ENCODE measurements at places on chromosomes 7 and 10. TPM values are rescaled to one million over a fixed set of nuclear protein-coding genes. Genes with fewer than 3 reads are reported as not detected.

DNA sequence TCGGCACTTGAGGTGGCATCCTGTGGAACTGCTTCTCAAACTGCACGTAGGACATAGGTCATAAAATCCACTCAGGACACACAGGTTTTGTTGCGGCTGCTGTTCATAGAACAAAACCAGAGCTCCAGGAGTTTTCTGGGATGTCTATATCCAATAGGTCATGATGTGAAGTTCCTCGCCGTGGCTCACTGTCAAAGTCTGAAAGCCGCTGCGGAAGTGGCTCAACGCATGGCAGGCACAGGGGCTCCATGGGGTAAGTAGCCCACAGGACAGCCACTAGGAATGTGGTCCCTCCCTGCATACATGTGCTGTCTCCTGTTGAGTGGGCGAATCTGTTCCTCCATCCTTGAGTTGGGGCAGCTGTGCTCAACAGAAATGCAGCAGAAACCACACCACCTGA, 72.2 kb downstream of the PRKAG2 start:
- H3K27me3 ChIP-seq, result no peaks in the 10 kb centered on the region
- H3K4me1 ChIP-seq, result peaks cover 5% of the 10 kb centered on the region
- H3K4me3 ChIP-seq, result no peak overlapping the region
- H3K36me3 ChIP-seq, result no peaks in the 10 kb centered on the region
- no peak for DNase-seq
- H3K27ac ChIP-seq, result no peak overlapping the region

- no peaks in the 10 kb centered on the region for H3K36me3 ChIP-seq
- H3K27ac ChIP-seq, result no peak overlapping the region
- no peak for DNase-seq
- H3K4me1 ChIP-seq, result no peaks in the 10 kb centered on the region
- H3K4me3 ChIP-seq, result no peak overlapping the region
These were observed 51.1 kb upstream of the MEOX2 start for GRCh38 chr7:15737601-15738000.

GRCh38 chr7:3301831-3302618, 973 bp downstream of the SDK1 start:
- H3K27ac ChIP-seq, result no peak overlapping the region
- H3K27me3 ChIP-seq, result peaks cover 64% of the 10 kb centered on the region
- no peaks in the 10 kb centered on the region for H3K36me3 ChIP-seq
- peaks cover 18% of the 10 kb centered on the region for H3K4me1 ChIP-seq

The FOXP2 gene
- not detected for total RNA-seq

The GSAP gene
- total RNA-seq, result 4.9 TPM

The ZP3 gene
- total RNA-seq, result 11.8 TPM

Measured in activated T-cell treated with anti-CD3 and anti-CD28 coated beads, Interleukin-2, amount 50 U/mL, for 72 hours (primary cell).